Epithelial cell of proximal tubule (primary cell): ENCODE measurements at places on chromosomes 7 and 10. TPM values are rescaled to one million over a fixed set of nuclear protein-coding genes. Genes with fewer than 3 reads are reported as not detected.

The TRPV5 gene
- not detected in 2 replicates for total RNA-seq

The SPDYE9 gene
- total RNA-seq, result not detected in 2 replicates

The PBLD gene
- 1.3 and 1.7 TPM in 2 replicates for total RNA-seq

The TEX36 gene
- not detected in 2 replicates for total RNA-seq

The TWNK gene
- total RNA-seq, result 5.2 and 9.7 TPM in 2 replicates

The LFNG gene
- 32.1 and 37.0 TPM in 2 replicates for total RNA-seq

The UBE2D4 gene
- 22.5 and 26.7 TPM in 2 replicates for total RNA-seq

The BTBD16 gene
- total RNA-seq, result 0.51 and 1.3 TPM in 2 replicates

The CCDC3 gene
- total RNA-seq, result 0.14 and 0.40 TPM in 2 replicates

The ECHDC3 gene
- total RNA-seq, result 20.2 and 26.3 TPM in 2 replicates

The AKR1C3 gene
- total RNA-seq, result 2.1 and 2.2 TPM in 2 replicates

The TWIST1 gene
- total RNA-seq, result 0.22 TPM in 1 of 2 replicates, not detected in the other

The KCNIP2 gene
- total RNA-seq, result 0.14 and 2.9 TPM in 2 replicates

The GPR15LG gene
- total RNA-seq, result 1.0 TPM in 1 of 2 replicates, not detected in the other

The C10orf67 gene
- total RNA-seq, result 0.40 and 0.43 TPM in 2 replicates
